Pancreas (tissue), 10 donors: ENCODE measurements at places on chromosomes 7 and 10. TPM values are rescaled to one million over a fixed set of nuclear protein-coding genes. Genes with fewer than 3 reads are reported as not detected.
A peak's percentile ranks its signal among the peaks of the same experiment; 100 is the strongest.

Gene TMEM178B
- total RNA-seq: 1.4 TPM

DNA sequence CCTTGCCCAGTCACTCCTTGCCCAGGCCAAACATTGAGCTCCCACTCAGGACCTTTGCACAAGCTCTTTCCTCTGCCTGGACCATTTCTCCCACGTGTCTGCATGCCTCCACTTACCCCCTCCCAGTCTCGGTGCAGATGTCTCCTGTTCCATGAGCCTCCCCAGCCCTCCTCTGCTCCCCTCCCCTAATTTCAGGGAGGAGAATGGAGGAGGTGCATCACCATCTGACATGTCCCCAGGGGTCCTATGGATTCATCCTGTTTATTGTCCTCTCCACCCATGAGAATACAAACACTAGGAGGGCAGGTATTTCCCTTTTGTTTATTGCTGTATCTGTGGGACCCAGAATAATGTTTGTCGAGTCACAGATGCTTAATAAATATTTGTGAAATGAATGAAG is 8.6 kb upstream of the GRID2IP start:
- H3K4me1 ChIP-seq: no peaks in the 10 kb centered on the region
- no peaks in the 10 kb centered on the region for H3K27me3 ChIP-seq
- H3K27ac ChIP-seq: no peak overlapping the region
- H3K4me3 ChIP-seq: no peak overlapping the region

Gene CHST12
- total RNA-seq: 7.6 TPM

DNA sequence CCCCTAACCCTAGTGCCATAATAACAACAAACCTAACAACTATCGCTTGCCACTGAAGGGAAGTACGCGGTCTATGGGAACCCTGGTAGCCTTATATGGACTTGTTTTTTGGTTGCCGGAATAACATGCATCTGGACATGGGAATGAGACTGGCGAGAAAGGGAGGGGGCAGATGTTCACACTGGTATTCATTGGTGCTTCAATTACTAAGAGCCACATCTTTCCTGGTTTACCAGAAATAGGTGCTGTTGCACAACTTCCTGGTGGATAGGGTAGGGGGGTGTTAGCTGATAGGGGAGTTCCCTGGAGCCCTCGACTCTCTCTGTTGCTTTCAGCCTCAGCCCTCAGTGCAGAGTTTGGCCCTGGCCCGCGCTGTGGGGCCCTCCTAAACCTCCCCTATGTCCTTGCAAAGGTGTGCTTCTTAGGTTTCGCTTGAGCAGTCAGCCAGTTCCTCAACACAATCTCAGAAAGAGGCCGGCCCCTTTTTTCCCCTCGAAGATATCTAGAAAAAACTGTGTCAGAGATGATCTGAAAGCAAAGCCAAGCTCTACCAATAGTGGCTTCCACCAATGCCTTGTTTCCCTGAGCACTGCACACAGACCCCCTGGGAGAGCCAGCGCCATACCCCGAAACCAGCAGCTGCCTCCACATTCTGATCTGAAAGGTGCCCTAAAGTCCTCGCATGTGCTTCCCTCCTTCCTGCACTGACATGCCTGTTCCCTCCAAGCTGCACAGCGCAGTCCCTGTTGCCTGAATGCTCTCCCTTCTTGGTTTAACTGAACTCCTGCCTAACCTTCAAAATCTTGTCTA is 13.5 kb downstream of the TBXAS1 start:
- no peaks in the 10 kb centered on the region for H3K4me1 ChIP-seq
- H3K36me3 ChIP-seq: no peaks in the 10 kb centered on the region
- no peak overlapping the region for H3K27ac ChIP-seq
- no peak overlapping the region for H3K4me3 ChIP-seq

DNA sequence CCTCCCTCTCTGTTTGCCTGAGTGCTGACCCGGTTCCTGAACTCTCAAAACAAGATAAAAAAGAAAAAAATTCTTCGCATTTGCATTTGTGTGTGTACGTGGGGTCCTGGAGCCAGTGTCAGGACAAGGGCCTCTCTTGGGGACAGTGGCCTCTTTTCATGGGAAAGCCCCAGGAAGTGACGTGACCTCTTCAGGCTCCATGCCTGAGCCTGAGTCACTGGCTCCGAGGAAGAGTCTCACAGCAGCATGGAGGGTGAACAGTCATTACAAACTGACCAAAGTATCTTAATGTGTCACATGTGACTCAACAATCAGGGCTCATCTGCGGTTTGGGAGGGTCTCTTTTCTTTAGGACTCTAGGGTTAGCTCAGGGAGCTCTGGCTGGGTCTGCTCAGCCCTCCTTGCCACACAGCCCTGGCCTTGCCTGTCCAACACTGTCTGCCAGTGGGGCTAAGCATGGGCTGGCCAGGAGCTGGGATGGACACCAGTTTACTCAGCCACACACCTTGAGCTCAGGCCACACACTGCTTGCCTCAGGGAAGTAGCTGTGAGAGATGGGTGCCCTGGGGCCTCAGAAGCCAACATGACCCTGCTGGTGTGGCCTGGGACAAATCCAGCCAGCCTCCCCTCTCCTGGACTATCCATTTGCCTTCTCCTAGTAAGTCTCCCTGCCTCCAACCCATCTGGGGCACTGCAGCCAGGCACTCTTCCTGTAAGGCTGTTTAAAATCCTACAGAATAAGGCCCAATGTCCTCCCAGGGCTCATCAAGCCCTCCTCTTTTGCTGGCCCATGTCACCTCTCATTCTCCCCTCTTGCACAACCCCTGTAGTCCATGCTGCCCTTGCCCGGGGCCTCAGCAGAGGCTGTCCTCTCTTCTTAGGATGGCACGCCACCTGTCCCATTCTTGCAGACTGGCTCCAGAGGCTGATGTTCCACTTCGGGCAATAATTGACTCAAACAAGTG is 10.5 kb downstream of the TMEM273 start:
- DNase-seq: no peak
- no peak overlapping the region for H3K4me3 ChIP-seq
- H3K4me1 ChIP-seq: no peaks in the 10 kb centered on the region
- H3K36me3 ChIP-seq: no peaks in the 10 kb centered on the region
- H3K27me3 ChIP-seq: no peaks in the 10 kb centered on the region
- H3K27ac ChIP-seq: no peak overlapping the region

Gene ICA1
- 45.3 TPM for total RNA-seq

Gene GRID1
- 0.86 TPM for total RNA-seq

DNA sequence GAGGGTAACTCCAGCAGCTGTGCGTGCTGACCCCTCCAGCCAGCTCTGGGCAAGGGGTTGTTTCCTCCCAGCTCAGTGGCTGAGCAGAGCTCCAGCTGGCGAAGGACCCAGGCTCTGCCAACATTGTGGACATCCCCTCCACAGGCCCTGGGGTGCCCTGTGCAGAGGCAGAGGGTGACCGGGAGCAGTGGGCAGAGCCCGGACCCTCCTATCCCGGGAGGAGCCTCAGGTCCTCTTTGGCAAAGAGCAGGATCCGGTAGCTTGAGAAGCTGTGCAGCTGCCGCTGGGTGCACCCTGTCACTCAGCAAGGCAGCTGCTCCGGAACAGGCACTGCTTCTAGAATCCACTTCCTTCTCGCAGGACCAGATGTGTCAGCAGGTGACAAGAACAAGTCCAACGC is 175.9 kb downstream of the EBF3 start:
- no peak overlapping the region for H3K27ac ChIP-seq
- H3K4me3 ChIP-seq: no peak overlapping the region

Gene PDE6C
- not detected for total RNA-seq

GRCh38 chr10:131857156-131858117 is 43.4 kb upstream of the PPP2R2D start:
- H3K27ac ChIP-seq: no peak overlapping the region
- no peak for DNase-seq
- no peak overlapping the region for H3K4me3 ChIP-seq
- H3K27me3 ChIP-seq: no peaks in the 10 kb centered on the region
- no peaks in the 10 kb centered on the region for H3K4me1 ChIP-seq

DNA sequence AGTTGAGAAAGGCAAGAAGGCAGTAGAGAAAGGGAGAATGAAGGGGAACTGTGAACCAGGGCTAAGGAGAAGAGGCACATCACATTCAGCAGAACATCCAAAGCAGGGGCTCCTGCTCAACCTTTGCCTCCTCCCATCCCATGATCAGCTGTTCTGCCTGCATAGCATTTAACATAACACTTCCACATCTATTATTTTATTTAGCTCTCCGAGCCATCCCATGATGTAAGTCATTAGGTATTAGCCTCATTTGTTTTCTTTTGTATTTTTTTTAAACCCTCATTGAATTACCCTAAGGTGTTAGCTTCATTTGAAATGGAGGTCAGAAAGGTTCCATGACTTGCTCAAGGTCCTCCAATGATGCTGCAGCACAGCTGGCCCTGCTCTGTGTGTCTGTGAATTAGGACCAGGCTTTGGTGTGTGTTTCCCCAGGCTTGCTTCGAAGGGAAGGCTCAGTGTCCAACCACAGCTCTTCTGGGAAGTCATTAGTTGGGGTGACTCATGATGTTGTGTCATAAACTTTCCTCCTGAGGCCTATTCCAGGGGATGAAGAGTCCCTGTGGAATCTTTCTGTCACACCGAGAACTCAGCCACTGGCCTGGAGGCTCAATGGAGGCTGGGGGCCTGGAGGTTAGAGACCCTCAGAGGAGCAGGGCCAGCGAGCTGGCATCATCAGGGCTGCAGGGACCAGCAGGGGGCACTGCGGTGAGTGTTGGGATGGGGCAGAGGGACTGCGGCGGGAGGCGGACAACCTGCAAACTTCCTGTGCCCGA is 16.5 kb downstream of the NPFFR1 start:
- H3K4me3 ChIP-seq: no peak overlapping the region
- no peaks in the 10 kb centered on the region for H3K36me3 ChIP-seq
- DNase-seq: no peak
- no peaks in the 10 kb centered on the region for H3K27me3 ChIP-seq

DNA sequence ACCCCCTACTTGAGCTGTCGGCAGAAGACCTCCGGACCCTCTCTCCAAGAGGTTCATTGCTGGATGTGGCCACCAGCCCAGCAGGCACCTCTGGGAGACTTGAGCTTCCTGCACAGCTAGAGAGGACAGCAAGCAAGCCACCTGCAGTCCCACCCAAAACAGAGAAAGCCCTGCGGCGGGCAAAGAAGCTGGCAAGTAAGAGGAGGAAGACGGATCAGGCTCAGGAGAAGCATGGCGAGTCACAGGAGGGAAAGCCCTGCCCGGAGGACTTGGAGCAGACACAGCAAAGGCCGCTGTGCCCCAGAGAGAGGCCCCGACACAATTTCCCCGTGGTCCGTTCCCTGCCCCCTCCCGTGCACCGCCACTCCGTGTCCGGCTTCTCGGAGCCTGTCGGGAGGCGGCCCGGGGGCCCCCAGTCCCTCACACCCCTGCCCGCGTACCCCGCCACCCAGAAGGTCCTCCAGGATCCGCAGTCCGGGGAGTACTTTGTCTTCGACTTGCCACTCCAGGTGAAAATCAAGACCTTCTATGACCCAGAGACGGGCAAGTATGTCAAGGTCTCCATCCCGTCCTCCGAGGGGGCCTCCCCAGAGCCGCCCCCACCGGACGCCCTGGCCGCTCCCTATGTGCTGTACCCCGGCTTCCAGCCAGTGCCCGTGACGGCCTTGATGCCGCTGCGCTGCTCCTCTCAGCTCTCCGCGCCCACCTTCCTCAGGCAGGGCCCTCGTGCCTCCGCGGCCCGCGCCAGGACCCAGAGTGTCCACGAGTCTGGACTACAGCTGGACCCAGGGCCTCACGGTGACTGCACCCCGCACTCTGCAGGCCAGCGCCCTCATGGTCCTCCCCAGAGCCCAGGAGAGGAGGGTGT is 27.2 kb downstream of the C10orf71 start:
- DNase-seq: no peak
- H3K4me1 ChIP-seq: no peaks in the 10 kb centered on the region
- H3K27ac ChIP-seq: no peak overlapping the region
- H3K27me3 ChIP-seq: no peaks in the 10 kb centered on the region

Gene AOAH
- 1.1 TPM for total RNA-seq

- no peaks in the 10 kb centered on the region for H3K4me1 ChIP-seq
- H3K4me3 ChIP-seq: no peak overlapping the region
- DNase-seq: no peak
- no peaks in the 10 kb centered on the region for H3K27me3 ChIP-seq
- no peak overlapping the region for H3K27ac ChIP-seq
Observed at GRCh38 chr10:93913706-93914105, 19.9 kb downstream of the SLC35G1 start.

DNA sequence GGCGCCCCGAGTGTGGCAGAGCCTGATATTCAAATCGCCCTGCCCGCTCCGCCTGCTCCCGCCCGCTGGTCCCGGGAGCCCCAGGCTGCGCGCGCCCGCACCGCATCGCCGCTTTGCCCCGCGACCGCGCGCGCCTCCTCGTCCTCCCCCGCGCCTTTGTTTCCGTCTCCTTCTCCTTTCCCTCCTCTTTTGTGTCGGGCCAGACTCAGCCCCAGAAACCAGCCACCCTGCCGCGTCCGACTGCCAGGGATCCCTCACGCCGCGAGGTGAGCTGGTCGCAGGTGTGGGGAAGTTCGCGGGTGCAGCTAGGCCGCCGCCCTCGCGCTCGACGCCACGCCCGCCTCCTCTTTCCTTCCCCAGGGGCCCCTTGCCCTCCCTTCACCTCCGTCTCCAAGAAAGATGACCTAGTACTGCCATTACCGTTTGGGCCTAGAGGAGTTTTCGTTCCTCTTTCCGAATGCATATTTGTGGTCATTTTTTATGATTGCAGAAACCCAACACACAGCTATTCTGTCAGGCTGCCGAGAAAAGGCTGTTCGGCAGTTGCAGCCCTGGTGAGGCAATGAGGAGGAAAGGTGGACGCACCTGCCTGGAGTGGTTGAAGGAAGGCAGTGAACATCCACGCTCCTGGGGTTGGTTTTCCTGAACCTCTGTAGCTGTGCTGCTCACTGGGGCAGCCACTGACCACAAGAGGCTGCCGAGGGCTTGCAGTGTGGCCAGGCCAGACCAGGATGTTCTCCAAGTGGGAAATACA is 107.3 kb downstream of the SNX10 start:
- H3K36me3 ChIP-seq: no peaks in the 10 kb centered on the region
- peaks cover 5% of the 10 kb centered on the region for H3K4me1 ChIP-seq
- H3K27me3 ChIP-seq: no peaks in the 10 kb centered on the region
- peak; percentile 52 for DNase-seq
- peak overlapping the region; percentile 75 for H3K4me3 ChIP-seq
- peak overlapping the region; percentile 91 for H3K27ac ChIP-seq

Gene MYH16
- total RNA-seq: not detected

DNA sequence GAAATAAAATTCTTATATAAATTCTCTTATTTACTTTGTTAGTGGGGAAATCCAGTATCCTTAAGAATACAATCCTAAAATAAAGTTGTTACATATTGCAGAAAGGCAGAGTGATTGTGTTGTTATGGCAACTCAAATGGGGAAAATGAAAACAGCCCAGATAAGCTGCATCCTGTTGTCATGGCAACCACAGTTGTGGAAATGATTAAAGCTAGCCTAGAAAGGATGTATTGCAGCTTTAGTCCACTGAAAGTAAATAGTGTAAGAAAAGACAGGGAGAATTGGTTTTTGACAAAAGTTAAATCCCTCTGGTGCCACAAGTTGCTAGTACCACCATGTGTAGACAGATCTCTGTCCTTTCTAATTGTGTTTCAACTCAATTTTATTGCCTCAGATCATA is 43.2 kb downstream of the BTRC start:
- H3K36me3 ChIP-seq: no peaks in the 10 kb centered on the region
- no peaks in the 10 kb centered on the region for H3K4me1 ChIP-seq
- no peak for DNase-seq
- no peak overlapping the region for H3K27ac ChIP-seq
- no peaks in the 10 kb centered on the region for H3K27me3 ChIP-seq
- no peak overlapping the region for H3K4me3 ChIP-seq

GRCh38 chr10:21195252-21195651 is 298.1 kb upstream of the NEBL start:
- H3K4me1 ChIP-seq: no peaks in the 10 kb centered on the region
- H3K27me3 ChIP-seq: no peaks in the 10 kb centered on the region
- no peak overlapping the region for H3K4me3 ChIP-seq
- H3K27ac ChIP-seq: peak overlapping the region; percentile 25
- H3K36me3 ChIP-seq: no peaks in the 10 kb centered on the region
- DNase-seq: no peak

Gene SYT15B
- total RNA-seq: 1.7 TPM

GRCh38 chr7:135558337-135558767 is 635 bp downstream of the NUP205 start:
- no peaks in the 10 kb centered on the region for H3K27me3 ChIP-seq
- peak; percentile 25 for DNase-seq
- peak overlapping the region; percentile 98 for H3K27ac ChIP-seq
- H3K36me3 ChIP-seq: no peaks in the 10 kb centered on the region
